ENCODE measurements at places on chromosomes 11 and 22.

DNA sequence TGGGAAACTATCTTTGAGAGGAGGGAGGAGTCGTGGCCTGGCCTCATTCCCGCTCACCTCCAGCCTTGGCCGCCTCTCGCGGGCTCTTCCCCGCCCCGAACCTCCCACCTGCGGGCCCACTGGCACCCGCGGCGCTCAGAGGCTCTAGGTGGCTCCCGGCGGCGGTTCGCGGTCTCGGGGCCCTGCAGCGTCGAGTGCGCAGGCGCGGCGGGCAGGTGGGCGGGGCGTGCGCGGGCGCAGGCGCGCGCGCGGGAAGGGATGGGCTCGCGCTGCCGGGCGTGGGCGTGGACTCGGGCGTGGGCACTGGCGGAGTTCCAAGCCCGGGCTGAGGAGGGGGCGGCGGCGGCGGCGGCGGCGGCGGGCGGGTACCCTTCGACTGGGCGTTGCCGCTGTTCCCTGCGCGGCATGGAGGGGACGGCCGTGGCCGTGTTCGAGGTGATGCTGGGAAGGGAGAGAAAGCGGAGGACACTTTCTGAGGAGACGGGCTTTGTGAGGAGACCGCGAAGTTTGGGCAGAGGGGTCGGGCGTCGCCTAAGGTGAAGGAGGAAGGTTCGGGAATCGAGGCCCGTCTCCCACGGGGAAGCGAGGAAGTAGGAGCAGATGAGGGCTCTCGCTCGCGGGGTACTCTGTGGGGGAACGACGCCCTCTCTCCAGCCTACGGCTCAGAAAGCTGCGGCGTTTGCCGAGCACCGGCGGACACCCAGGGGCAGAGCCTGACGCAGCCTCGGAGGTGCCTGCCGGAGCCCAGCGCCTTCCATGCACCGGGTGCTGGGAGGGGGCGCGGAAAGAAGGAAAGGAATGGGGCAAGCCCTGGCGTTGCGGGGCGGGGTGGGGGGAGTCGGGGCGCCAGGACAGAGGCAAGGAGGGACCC lies 15.7 kb upstream of the SPTBN2 start:
- DNase-seq: peak; percentile 20

- no peak for DNase-seq
Measured at GRCh38 chr11:20017320-20017719, 143.0 kb downstream of the DBX1 start.

GRCh38 chr11:64186492-64187165 lies 658 bp downstream of the STIP1 start:
- DNase-seq: no peak

DNA sequence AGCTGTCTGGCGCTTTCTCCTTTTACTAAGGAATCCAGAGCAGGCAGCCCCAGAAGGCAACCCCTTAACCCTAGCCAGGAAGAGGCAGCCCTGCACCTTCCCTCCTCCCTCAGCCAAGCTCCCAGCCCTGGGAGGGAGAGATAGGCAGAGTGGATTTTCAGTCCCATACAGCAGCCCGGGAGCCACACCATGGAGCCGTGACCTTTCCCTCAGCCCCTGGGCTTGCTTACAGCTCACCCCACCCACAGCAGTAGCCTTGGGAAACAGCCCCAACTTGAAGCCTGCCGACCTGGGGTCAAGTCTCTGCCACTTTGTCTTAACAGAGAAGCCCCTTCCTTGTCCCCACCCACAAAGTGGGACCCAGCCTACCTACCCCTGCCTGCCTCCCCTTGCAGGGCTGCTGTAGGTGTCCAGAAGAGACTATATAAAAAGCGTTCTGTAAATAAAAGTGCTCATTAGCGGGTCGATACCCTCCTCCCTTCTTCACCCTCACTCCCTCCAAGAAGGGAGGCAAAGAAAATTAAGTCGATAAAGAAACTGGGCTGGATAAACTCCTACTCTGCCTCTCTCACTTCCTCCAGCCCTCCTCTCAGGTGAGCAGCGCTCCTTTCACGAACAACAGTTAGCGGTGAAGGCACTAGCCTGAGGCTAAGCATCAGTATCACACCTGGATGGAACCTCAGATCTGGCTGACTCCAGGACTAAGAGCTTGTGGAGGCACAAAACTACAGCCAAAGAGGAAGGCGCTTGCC lies 4.2 kb downstream of the TST start:
- no peak for DNase-seq

GRCh38 chr11:99037057-99037456 lies 16.3 kb downstream of the CNTN5 start:
- no peak for DNase-seq

DNA sequence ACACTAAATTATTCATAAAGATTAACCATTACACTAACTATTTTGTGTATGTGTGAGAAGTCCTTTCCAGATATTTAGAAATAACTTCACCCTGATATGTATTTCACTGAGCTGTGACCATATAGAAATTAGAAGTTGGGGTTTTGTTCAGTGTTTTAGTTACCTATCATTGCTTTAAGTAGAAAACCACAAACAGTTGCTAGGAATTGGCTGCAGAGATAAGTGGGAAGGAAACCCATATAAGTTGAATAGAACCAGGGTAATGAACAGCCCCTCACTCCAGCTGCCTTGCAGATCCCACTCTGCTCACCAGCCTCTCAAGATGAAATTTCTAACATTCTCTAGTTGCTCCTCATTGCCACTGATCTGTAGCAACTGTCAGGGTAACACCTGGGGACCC lies 10.3 kb downstream of the SRSF8 start:
- no peak for DNase-seq

- DNase-seq: no peak
Measured at GRCh38 chr11:113487622-113488021, 12.4 kb upstream of the DRD2 start.

- no peak for DNase-seq
Measured at GRCh38 chr11:131899950-131900580, 529.6 kb downstream of the NTM start.

DNA sequence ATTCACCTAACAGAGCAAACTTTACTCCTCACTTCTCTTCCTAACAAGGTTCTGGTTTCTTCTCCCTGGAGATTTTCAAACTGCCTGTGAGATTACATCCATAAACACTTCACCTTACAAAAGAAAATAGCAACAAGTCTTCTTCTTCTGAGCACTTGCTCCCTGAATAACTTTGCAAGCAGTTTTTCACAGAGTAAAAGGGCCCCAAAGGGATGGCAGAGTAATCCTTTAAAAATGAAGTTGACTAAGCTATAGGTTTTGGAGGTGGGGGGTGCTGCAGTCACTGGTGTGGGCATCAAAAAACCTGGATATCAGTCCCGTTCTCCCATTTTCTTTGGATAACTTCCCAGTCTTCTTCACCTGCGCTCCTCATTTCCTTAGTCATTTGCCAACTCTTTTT lies 484.9 kb downstream of the MIAT start:
- no peak for DNase-seq

GRCh38 chr11:65553301-65554001 lies 4.7 kb downstream of the LTBP3 start:
- peak; percentile 27 for DNase-seq

GRCh38 chr11:59756845-59757244 lies 1.7 kb downstream of the STX3 start:
- no peak for DNase-seq

DNA sequence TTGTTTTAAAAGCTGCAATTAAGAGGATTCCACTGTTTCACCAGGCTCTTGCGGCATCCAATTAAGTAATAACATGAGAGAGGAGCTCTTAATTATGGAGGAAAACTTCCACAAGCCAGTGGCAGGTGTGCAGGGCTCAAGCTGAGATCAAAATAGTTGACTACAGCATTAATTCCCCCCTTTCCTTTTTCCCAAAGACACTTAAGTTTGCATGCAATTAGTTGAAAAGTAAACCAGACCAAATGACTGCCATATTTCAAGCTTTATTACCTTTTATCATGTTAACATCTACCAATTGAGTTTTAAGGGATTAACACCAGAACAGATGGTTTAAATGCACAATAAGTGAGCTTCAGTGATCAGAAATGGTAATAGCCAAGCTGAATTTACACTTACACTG lies 32.1 kb downstream of the FAM168A start:
- no peak for DNase-seq

DNA sequence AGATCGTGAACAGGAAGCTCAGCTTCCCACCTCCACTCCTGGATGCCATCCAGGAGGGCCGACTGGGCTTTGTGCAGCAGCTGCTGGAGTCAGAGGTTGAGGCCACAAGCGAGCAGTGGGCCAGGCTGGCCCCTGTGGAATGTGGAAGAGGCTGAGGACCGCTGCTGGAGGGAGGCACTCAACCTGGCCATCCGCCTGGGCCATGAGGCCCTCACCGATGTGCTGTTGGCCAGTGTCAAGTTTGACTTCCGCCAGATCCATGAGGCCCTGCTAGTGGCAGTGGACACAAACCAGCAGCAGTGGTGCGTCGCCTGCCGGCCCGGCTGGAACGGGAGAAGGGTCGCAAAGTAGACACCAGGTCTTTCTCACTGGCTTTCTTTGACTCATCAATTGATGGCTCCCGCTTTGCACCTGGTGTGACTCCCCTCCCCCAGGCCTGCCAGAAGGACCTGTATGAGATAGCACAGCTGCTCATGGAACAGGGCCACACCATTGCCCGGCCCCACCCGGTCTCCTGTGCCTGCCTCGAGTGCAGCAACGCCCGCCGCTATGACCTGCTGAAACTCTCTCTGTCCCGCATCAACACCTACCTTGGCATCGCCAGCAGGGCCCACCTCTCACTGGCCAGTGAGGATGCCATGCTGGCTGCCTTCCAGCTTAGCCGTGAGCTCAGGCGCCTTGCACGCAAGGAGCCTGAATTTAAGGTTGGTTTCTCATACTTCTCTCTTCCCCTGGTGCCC lies 24.9 kb downstream of the ART5 start:
- DNase-seq: no peak

- DNase-seq: no peak
Measured at GRCh38 chr11:121452609-121453150, at the start of gene SORL1-AS1. TSS of gene SORL1-AS1 (minus strand) at chr11:121452967.

- DNase-seq: no peak
Measured at GRCh38 chr11:15073361-15074205, at the start of gene CALCB. TSS of gene CALCB (plus strand) at chr11:15073593. CDS start at chr11:15074719, 1,126 bp downstream.

GRCh38 chr22:48825802-48826520 lies 1001.7 kb downstream of the BRD1 start:
- DNase-seq: no peak

- DNase-seq: no peak
Measured at GRCh38 chr11:22454461-22455090, 116.4 kb downstream of the SLC17A6 start.

DNA sequence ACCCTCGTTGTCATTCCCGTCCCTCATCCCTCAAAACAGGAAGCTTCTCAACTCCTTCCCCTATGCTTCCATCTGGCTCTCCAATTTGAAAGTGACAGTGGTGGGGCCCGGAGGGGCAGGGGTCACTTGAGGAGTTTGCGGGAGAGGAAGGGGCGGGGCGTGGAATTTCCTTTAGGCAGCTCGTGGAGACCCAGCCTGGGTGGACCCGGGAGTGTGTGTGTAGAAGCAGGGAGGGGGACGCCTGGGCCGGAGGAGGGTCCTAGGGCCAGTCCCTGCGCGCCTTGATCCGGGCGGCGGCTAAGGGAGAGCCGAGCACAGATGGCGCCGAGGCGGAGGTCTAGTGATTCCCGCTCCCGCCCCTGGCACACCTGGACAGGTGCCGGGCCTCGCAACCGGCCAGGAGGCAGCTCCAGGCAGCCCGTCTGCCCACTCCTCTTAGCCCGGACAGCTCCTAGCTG lies 7.8 kb upstream of the PAX6 start:
- no peak for DNase-seq

DNA sequence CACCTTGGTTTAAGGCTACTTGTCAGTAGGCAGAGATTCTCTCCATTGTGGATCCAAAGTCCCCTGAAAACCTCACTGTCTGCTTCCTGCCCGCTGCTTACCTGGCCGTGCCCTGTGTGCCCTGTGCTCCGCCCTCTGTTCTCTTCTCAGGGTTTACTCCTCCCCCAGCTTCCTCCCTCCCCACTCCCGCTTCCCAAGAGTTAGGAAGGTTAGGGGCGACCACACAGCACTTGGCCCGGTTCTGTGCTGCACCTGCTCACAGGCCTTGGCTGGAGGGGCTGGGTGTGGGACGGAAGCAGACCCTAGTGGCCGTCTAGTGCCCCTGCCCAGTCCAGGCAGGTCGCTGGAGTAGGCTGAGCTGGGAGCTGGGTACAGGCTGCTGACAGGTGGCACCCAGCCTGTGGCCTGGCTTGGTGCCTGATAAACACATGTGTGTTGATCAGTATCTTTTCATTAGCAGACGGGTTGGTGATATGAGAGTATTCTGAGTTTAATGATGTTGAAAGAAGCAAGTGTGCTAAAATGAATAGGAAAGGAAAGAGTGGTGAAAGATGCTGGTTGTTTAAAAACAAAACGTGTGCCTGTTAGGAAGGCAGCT lies 40.5 kb downstream of the GRAMD4 start:
- no peak for DNase-seq

- DNase-seq: no peak
Measured at GRCh38 chr22:45781459-45781858, 109.8 kb downstream of the ATXN10 start.

GRCh38 chr11:103047837-103048236 lies 44.1 kb downstream of the DCUN1D5 start:
- no peak for DNase-seq

DNA sequence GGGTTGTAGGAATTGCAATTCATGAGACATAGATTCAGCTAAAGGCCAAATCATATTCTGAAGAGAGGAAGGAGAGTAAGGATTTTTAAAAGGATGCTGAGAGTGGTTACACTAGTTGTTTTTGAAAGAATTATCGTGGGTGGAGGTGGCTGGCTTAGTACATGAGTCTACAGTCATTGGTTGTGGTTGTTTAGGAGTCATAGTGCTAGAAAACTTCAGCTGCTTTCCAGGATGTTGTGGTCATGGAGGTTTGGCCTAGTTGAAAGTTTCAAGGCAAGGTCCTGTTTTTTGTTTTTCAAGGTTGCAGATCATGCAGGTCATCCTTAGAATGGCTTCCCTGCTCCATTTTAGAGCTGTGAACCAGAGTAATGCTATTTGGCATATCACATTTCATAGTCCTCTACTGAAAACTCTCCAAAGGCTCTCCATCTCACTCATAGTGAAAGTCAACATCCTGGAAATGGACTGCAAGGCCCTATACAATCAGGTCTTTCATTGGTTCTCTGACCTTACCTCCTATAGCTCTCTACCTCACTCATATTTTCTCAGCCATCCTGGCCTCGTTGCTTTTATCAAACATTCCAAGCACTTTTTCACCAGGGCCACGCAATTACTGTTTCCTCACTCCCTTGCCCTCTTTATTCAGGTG lies 26.1 kb upstream of the ZBTB44 start:
- no peak for DNase-seq

DNA sequence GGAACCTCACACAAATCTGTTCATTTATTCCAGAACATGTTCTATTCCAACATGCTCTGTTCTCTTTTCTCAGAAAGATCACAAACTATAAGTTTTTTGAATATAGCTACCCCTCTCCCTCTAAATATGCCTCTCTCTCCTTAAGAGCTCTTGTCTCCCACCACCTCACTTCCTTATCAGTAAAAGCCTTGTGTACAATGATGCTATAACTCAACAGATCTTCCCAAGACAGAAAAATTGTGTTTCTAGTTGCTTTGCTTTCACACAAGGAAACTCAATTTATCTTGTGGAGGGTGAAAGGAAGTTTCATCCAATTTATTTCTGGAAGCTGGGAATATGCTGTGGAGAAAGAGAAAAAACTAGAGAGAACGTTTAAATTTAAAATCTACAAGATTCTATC lies 64.4 kb downstream of the FAM76B start:
- DNase-seq: no peak

- no peak for DNase-seq
Measured at GRCh38 chr11:30451167-30451566, 128.3 kb downstream of the ARL14EP start.

Data from NCI-H187 treated with DMSO at 0.1 percent for 48 hours (cell line).